ENCODE measurements at places on chromosomes 5 and 9. TPM values are rescaled to one million over a fixed set of nuclear protein-coding genes. Genes with fewer than 3 reads are reported as not detected.

HTR4 gene
- not detected for total RNA-seq

FCHO2 gene
- total RNA-seq: 27.2 TPM

BARX1 gene
- 15.2 TPM for total RNA-seq

TMEM215 gene
- 2.1 TPM for total RNA-seq

SPATA6L gene
- 4.2 TPM for total RNA-seq

OR1J2 gene
- total RNA-seq: not detected

IL17B gene
- 56.1 TPM for total RNA-seq

IRX2 gene
- 1.6 TPM for total RNA-seq

FAM221B gene
- not detected for total RNA-seq

SCGB3A2 gene
- total RNA-seq: 5.8 TPM

BRINP1 gene
- 0.31 TPM for total RNA-seq

FLT4 gene
- 21.8 TPM for total RNA-seq

ACTBL2 gene
- not detected for total RNA-seq

NR2F1 gene
- 31.2 TPM for total RNA-seq

ANKRD31 gene
- 0.51 TPM for total RNA-seq

SPINK6 gene
- total RNA-seq: not detected

HAPLN1 gene
- 1.6 TPM for total RNA-seq

MOB3B gene
- 4.2 TPM for total RNA-seq

EGFLAM gene
- total RNA-seq: 37.6 TPM
